ENCODE measurements at places on chromosomes 4 and X. TPM values are rescaled to one million over a fixed set of nuclear protein-coding genes. Genes with fewer than 3 reads are reported as not detected.

- no peaks in the 10 kb centered on the region for H3K36me3 ChIP-seq
- peak; percentile 18 for DNase-seq
- H3K4me1 ChIP-seq: no peaks in the 10 kb centered on the region
Measured at GRCh38 chr4:99117876-99118693, 26.0 kb downstream of the ADH4 start.

Gene EGFL6
- total RNA-seq: not detected

- peaks cover 3% of the 10 kb centered on the region for H3K27me3 ChIP-seq
- no peak overlapping the region for H3K27ac ChIP-seq
- no peaks in the 10 kb centered on the region for H3K4me1 ChIP-seq
- no peak for DNase-seq
- H3K36me3 ChIP-seq: no peaks in the 10 kb centered on the region
- no peak overlapping the region for H3K4me3 ChIP-seq
Measured at GRCh38 chr4:37465296-37465695, 220.8 kb downstream of the NWD2 start.

DNA sequence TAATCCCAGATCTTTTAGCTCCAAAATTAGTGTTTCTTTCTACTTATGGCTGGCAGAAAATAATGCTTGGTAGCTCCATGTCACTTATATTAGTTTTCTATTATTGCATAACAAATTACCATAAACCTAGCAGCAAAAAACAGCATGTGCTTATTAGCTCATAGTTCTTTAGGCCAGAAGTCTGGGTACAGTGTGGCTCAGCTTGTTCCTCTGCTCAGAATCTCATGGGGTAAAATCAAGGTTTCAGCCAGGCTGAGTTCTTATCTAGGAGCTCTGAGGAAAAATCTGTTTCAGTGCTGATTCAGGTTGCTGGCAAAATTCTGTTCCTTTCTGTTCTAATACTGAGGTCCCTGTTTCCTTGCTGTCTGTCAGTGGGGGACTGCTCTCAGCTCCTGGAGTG lies 101.1 kb downstream of the CT47B1 start:
- H3K4me3 ChIP-seq: no peak overlapping the region
- no peak overlapping the region for H3K27ac ChIP-seq
- no peak for DNase-seq
- no peaks in the 10 kb centered on the region for H3K36me3 ChIP-seq
- peaks cover 14% of the 10 kb centered on the region for H3K4me1 ChIP-seq

- H3K36me3 ChIP-seq: no peaks in the 10 kb centered on the region
- no peak for DNase-seq
- no peak within 1 kb of the TSS for H3K27ac ChIP-seq
- no peak within 1 kb of the TSS for H3K4me3 ChIP-seq
- peaks cover 4% of the 10 kb centered on the region for H3K4me1 ChIP-seq
- H3K27me3 ChIP-seq: peaks cover 20% of the 10 kb centered on the region
Measured at GRCh38 chr4:56821381-56822243, at the start of gene SPINK2. Gene SPINK2 (minus strand): TSS chr4:56821701. CDS start chr4:56821662, 39 bp downstream.

Gene F11
- not detected for total RNA-seq

DNA sequence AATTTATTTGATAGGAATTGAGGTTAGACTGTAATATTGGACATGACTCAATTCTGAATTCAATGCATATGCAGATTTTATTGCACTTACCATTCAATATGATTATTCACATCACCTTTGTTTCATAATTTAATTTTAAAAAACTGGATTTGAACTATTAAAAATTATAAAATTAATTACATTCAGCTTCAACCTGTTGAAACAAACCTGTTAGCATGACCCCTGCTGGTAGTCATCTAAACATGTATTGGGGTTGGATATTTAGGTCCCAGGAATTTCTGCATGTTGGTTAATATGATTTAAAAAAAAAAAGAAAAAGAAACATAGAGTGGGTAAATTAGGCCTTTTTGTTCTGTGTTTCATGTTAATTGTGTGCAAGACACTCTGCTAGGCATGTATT lies 85.9 kb downstream of the ARSJ start:
- H3K27ac ChIP-seq: no peak overlapping the region
- H3K27me3 ChIP-seq: no peaks in the 10 kb centered on the region
- H3K4me3 ChIP-seq: no peak overlapping the region

DNA sequence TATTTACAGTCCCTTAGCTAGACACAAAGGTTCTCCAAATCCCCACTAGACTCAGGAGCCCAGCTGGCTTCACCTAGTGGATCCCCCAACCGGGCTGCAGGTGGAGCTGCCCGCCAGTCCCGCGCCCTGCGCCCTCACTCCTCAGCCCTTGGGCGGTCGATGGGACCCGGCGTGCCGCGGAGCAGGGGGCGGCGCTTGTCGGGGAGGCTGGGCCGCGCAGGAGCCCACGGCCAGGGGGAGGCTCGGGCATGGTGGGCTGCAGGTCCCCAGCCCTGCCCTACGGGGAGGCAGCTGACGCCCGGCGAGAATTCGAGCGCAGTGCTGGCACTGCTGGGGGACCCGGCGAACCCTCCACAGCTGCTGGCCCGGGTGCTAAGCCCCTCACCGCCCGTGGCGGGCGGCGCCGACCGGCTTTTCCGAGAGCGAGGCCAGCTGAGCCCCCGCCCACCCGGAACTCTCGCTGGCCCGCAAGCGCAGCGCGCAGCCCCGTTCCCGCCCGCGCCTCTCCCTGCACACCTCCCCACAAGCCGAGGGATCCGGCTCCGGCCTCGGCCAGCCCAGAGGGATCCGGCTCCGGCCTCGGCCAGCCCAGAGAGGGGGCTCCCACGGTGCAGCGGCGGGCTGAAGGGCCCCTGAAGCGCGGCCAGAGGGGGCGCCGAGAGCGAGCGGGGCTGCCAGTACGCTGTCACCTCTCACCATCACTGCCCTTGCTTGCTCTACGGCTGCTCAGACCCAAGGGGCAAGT lies 39.4 kb downstream of the WFS1 start:
- H3K27me3 ChIP-seq: peaks cover 25% of the 10 kb centered on the region
- DNase-seq: peak; percentile 44
- no peaks in the 10 kb centered on the region for H3K4me1 ChIP-seq
- no peaks in the 10 kb centered on the region for H3K36me3 ChIP-seq
- H3K27ac ChIP-seq: no peak overlapping the region
- H3K4me3 ChIP-seq: peak overlapping the region; percentile 32

DNA sequence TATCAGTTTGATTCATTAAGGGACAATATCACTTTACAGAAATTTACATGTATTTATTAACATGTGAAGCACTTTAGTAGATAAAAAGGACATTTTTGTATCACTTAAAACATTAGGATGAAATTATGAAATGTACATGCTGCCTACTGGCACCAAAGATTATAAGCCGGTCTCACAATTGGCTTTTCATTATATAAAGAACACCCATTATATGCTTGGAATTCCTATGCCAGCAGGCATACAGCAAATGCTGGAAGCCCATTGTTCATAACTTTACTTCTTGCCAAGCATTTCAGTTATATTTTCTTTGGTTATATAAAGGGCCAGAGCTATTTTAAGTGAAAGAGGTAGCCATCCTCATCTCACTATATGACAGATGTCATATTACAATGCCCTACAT lies 145.9 kb downstream of the DMD start:
- no peaks in the 10 kb centered on the region for H3K27me3 ChIP-seq
- no peak overlapping the region for H3K27ac ChIP-seq
- DNase-seq: no peak

- H3K36me3 ChIP-seq: no peaks in the 10 kb centered on the region
- no peak for DNase-seq
- no peak overlapping the region for H3K4me3 ChIP-seq
Measured at GRCh38 chr4:155413451-155413850, 36.7 kb upstream of the MAP9 start.

DNA sequence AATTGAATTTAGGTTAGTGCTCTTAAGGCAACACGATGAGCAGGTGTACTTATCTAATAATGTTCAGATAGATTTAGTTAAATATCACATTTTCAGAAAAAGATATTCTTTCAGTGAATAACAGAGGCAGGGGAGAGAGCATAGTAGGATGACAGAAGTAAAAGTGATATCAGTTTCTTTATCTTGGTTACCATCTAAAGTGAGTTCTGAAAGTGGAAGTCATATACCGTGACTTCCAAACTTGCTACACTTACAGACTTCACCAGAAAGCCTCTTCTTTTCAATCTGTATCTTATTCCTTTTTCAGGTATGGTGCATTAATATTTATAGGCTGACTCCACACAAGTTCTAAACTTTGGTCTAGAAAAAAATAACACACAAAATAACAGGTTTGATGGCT lies 124.9 kb downstream of the POU4F2 start:
- DNase-seq: no peak
- no peaks in the 10 kb centered on the region for H3K4me1 ChIP-seq
- H3K4me3 ChIP-seq: no peak overlapping the region
- H3K27ac ChIP-seq: no peak overlapping the region
- H3K27me3 ChIP-seq: peaks cover 2% of the 10 kb centered on the region

- H3K4me3 ChIP-seq: no peak overlapping the region
- DNase-seq: no peak
- no peak overlapping the region for H3K27ac ChIP-seq
- H3K36me3 ChIP-seq: no peaks in the 10 kb centered on the region
- no peaks in the 10 kb centered on the region for H3K4me1 ChIP-seq
Measured at GRCh38 chr4:112386071-112386470, 88.9 kb downstream of the ALPK1 start.

GRCh38 chr4:165475706-165476070 lies 96.9 kb downstream of the CPE start:
- H3K4me1 ChIP-seq: no peaks in the 10 kb centered on the region
- H3K27me3 ChIP-seq: no peaks in the 10 kb centered on the region
- no peak overlapping the region for H3K27ac ChIP-seq
- H3K36me3 ChIP-seq: no peaks in the 10 kb centered on the region

DNA sequence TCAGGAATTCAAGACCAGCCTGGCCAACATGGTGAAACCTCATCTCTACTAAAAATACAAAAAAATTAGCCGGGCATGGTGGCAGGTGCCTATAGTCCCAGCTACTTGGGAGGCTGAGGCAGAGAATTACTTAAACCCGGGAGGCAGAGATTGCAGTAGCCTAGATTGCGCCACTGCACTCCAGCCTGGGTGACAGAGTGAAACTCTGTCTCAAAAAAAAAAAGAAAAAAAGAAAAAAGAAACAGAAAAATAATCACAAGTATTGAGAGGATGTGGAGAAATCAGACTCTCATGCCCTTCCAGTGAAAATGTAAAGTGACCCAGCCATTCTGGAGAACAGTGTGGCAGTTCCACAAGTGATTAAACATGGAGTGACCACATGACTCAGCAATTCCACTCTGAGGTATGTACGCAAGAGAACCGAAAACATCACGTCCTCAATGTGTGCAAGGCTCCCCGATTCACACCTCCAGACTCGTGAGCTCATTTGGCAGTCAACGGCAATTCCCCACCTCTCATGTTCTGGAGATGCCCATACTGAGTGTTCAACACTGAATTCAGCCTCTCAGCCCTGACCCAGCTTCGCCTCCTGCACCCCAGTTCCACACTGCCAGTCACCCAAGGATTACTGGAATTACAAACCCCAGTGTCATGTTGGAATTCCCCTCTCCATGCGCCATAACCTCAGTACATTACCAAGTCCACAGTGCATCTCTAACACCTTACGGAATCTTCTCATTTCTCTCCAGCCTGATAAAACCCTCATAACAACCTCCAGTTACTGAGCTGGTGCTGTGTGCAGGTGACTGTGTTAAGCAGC lies 21.1 kb downstream of the ACOX3 start:
- H3K4me3 ChIP-seq: no peak overlapping the region
- H3K27ac ChIP-seq: no peak overlapping the region
- DNase-seq: no peak
- no peaks in the 10 kb centered on the region for H3K4me1 ChIP-seq
- no peaks in the 10 kb centered on the region for H3K27me3 ChIP-seq

Gene GPR143
- 9.3 TPM for total RNA-seq

DNA sequence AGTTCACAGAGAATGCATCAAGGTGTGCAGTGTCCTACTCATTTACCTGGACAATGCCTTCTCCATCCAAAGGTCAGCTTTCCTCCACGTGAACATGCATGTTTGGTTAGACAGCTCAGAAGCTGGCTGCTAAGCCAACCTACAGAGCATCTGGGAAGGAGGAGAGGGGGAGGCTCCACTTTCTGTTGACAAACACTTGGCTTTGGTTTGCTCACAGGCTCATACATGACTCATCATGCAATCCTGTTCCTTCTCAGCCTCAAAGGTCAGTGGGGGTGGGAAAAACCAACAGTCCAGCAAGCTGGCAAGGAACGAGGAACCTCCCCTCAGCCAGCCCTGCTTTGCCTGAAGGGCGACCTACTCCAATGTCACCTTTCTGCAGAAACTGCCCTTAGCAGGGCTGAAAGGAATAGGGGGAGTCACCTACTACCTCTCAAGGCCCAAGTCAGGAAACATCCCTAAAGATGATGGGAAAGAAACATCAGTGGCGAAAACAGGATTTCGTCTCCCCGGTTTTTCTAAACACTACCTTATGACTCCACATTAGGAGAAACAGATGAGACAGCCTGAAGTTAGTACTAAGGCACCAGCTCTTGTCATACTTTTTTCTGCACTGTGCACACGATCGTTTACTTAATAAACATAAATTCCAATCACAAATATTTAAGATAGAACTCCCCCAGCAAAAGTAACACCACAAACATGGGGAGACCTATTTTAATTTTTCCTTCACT lies 37.9 kb downstream of the RELL1 start:
- H3K4me3 ChIP-seq: no peak overlapping the region
- peaks cover 10% of the 10 kb centered on the region for H3K36me3 ChIP-seq
- peak; percentile 90 for DNase-seq
- peak overlapping the region; percentile 29 for H3K27ac ChIP-seq
- peaks cover 17% of the 10 kb centered on the region for H3K4me1 ChIP-seq
- H3K27me3 ChIP-seq: no peaks in the 10 kb centered on the region

DNA sequence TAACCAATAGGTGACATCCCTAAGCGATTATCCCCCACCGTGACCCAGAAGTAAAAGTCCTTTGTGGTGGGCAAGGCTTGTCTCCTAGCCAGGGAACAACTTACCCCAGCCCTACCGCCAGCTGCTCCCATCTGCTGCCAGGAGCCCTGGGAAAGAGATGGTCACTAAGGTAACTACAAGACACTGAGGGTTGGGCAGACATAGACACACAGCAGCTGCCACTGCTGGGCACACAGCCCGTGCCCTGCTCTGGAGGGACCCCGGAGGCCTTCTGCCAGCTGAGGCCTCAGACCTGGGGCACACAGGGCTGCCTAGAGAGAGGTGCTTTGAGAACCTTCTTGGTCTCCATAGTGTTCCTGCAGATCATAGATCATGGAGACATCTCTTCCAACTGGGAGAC lies 53.0 kb upstream of the PROM1 start:
- H3K4me1 ChIP-seq: peaks cover 11% of the 10 kb centered on the region
- no peak for DNase-seq
- no peaks in the 10 kb centered on the region for H3K27me3 ChIP-seq
- no peak overlapping the region for H3K4me3 ChIP-seq
- H3K27ac ChIP-seq: no peak overlapping the region

GRCh38 chr4:28558895-28559294 lies 1698.3 kb downstream of the STIM2 start:
- H3K27ac ChIP-seq: no peak overlapping the region
- H3K36me3 ChIP-seq: no peaks in the 10 kb centered on the region
- H3K4me1 ChIP-seq: peaks cover 6% of the 10 kb centered on the region
- no peak for DNase-seq
- no peak overlapping the region for H3K4me3 ChIP-seq
- H3K27me3 ChIP-seq: no peaks in the 10 kb centered on the region

Gene TEX13C
- not detected for total RNA-seq

All from endothelial cell of umbilical vein (primary cell).